ENCODE measurements at places on chromosomes 11 and 22.

DNA sequence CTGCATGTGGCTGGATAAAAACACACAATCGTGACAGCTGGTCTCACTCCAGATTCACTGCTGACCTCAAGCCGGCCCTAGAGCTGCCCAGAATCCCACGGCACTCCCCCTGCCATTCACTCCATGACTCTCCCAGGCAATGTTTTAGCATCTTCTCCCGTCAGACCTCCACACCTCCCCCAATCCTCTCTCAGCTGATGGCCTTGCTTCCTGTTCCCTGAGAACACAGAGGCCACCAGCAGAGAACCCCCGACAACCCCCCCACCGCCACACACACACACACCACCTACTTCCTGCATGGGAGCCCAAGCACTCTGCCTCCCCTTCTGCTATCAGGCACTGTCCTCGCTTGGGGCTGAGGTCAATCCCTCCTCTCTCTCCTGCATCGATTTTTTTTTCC is 9.3 kb downstream of the TNKS1BP1 start:
- DNase-seq = no peak

DNA sequence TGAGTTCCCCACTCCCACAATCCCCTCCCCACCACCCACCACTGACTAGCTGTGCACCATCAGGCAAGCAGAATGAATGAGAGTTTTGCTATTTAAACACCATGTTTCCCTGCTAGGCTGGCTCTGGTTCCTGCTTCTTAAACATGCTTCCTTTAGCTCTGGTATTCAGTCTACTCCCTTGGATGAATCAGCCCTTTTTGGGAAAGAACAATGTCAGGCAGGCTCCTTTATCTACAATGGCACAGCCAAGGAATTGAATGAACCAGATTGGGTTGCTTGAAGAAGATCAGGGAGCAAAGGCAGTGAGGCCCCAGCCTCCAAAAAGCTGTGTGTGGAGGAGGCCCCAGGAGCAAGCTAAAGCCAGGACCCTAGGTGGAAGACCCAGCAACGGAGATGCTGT is 92.9 kb upstream of the ISX start:
- DNase-seq = no peak

GRCh38 chr11:73384125-73384441 is 7.9 kb downstream of the RELT start:
- DNase-seq = no peak

DNA sequence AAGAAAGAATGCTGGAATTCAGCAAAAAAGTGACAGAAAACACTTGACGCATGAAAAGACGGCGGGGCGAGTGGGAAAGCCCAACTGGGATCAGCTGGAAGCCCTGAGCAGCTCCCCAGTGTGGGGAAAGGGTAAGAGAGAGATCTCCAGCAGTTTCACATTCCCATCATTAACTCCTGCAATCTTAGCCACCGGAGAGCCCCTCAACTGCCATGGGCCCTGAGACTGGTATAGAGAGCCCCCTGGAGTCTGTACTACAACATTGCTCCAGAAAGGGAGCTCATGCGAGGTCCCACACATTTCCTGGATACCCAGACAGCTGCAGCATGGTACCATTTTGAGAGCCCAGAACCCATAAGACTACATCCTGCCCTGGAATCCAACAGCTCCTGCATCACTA is 31.1 kb downstream of the MRGPRX4 start:
- DNase-seq = no peak

- DNase-seq = no peak
Observed at GRCh38 chr11:36455658-36456111, 54.4 kb downstream of the TRAF6 start.
